ENCODE measurements at places on chromosomes 16 and 17.

DNA sequence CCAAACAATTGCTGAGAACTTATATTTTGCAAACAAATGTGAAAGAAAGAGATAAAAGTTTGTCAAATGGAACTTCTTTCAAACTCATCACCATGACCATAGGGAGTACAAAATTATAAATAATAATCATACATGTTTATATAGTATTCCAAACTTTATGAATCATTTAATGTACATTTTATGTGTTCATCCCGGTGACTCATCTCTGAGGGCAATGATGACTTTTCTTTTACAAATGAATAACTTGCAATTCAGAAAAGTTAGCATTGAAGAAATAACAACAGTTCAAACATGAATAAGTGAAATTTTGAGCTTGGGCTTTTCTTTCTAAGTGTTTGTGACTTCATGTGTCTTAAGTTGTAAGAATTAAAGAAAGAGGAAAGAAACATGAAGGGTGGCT, 66.3 kb upstream of the CDH8 start:
- no peak for DNase-seq

GRCh38 chr16:10250137-10250828, 68.1 kb upstream of the GRIN2A start:
- no peak for DNase-seq

GRCh38 chr16:10584981-10585438, 4.6 kb upstream of the EMP2 start:
- no peak for DNase-seq

GRCh38 chr16:57123974-57124674, 31.7 kb downstream of the CPNE2 start:
- DNase-seq, result no peak

- no peak for DNase-seq
These were observed 549.5 kb upstream of the EEF2KMT start for GRCh38 chr16:5647051-5647450.

DNA sequence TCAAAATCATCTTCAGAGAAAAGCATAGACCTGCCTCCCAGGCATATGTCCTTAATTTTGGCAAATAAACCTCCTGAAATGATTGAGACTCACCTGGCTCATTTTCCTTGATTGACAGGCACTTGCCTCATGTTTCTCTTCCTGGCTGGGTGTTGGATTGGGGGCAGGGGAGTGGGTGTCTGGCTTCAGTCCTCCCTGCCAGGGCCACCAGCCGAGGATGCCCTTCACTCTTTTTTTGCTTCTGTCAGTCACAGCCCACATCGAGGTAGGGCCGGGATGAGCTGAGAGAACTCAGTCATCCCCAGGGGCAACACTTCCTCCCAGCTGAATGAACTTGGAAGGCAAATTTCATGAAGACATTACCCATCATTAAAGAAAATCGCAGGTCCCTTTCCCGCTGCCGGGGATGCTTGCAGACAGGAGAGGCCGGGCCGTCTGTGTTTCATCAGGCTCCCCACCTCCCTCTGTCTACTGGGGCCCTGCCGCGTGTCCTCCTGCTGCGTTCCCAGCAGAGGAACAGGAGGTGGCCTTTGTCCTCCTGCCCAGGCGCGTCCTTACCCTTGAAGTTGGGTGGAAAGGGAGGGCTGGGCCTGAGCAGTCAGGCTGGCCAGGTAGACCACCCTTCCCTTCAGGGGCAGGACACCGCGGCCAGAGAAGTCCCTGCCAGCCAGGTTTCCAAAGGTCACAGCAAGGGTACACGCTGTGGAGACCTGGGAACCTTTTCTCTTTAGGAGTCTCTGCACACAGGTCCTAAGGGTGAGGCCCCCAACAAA, 11.2 kb upstream of the DNAH17 start:
- DNase-seq, result no peak

DNA sequence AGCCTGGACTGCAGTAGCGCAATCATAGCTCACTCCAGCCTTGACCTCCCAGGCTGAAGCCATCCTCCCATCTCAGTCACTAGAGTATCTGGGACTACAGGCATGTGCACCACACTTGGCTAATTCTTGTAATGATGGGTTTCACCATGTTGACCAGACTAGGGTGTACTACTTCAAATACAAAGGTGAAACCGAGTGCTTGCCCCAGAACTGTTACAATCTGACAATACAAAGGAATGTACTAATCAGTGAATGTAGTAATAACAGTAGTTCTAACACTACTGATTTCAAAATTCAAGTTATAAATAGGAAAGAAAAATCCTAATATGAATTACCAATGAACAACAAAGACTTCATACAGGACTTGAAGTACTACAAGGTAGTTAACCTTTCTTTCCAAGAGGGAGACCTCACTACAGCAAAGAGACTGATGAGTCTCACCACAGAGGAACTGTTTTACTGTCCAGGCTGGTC, 24.4 kb downstream of the CRK start:
- DNase-seq, result no peak

DNA sequence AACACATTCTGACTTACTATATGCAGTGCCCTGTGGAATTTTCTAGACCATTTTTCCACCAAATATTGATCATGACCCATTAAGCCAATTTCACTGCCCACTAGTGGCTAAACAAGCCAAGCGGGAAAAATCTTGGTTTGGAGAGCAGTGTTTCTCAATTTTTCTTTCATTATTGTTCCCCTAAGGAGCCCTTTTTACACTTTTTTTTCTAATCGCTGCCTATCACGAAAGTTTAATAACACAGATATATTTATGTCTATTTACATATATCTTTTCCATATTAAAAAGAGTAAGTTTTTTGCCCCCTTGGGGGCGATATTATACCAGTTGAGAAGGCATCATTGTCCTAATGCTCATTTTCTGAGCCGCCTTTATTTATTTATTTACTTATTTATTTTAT, 10.8 kb upstream of the TLCD3B start:
- DNase-seq, result no peak

- DNase-seq, result no peak
These were observed 361.7 kb upstream of the TNRC6C start for GRCh38 chr17:77596491-77597417.

GRCh38 chr16:66881964-66882508, 1.7 kb downstream of the PDP2 start:
- DNase-seq, result no peak

DNA sequence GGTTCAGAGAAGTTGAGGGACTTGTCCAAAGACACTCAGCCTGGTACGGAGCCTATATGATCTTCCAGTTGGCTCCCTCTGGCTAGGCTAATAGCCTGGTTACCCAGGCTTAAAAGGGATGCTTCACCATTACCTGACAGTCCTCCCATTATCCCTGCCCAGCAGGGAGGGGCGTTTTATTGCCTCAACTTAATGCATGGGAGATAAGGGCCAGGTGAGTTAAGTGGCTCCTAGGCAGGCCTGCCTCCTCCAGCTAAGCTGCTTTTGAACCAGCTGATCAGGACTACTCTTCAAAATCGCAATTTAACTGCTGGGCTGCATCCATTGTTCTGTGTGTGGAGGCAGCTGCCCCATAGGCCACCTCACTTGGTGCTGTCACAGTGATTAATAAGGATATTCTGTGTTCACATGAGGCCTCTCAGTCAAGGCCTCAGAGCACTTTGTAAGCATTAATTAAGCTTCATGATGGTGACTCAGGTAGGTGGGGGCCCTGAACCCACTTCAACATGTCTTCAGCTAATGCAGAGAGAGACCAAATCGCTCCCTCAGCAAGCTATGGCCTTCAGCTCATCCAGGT, 27.9 kb downstream of the SMPD3 start:
- DNase-seq, result peak; percentile 80

DNA sequence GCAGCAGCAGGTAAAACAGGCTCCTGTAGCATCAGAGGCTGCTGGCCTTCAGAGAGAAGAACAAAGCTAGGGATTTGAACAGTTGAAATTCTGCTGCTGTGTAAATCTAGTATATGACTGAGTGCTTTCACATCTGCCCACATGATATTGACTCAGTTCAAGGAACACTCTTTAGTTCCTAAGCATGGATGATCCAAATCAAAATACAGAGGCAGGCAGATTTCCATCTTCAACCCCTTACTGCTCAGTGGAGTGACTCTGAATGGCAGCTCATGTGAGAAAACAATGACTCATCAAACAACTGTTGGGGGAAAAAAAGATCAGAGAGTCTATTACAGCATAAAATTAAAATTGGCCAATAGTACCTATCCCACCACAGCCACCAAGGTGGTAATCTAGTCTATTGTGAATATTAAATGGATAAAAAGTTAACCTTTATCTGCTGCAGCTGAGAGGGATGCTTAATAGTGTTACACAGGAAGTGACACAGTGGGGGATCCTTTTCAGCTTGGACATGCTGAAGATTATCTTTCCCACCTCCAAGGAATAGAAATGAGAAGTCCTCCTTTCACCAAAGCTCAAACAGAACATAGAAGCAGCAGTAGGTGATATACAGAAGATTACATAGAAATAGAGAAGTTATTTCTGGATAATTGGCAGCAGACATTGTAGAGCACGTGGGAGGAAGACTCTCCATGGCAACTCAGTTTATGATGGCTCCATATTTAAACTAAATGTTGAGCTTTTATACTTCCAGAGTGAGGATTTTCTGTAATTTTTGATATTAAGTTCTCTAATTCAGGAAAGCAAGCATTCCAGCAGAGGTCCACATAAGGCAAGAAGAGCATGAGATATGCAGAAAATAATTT, 239.7 kb upstream of the ERCC4 start:
- no peak for DNase-seq
